ENCODE measurements at places on chromosomes 4 and X. TPM values are rescaled to one million over a fixed set of nuclear protein-coding genes. Genes with fewer than 3 reads are reported as not detected.

SCARB2 gene
- total RNA-seq = 102 TPM

SYN1 gene
- under 0.01 TPM for total RNA-seq

GPC4 gene
- 0.54 TPM for total RNA-seq

ITIH6 gene
- not detected for total RNA-seq

SSX2B gene
- total RNA-seq = not detected

LANCL3 gene
- total RNA-seq = not detected

GRCh38 chr4:4625488-4625887 lies 83.6 kb upstream of the STX18 start:
- H3K4me1 ChIP-seq = peaks cover 1% of the 10 kb centered on the region
- H3K27ac ChIP-seq = no peak overlapping the region
- no peaks in the 10 kb centered on the region for H3K36me3 ChIP-seq
- DNase-seq = peak; percentile 84

DNA sequence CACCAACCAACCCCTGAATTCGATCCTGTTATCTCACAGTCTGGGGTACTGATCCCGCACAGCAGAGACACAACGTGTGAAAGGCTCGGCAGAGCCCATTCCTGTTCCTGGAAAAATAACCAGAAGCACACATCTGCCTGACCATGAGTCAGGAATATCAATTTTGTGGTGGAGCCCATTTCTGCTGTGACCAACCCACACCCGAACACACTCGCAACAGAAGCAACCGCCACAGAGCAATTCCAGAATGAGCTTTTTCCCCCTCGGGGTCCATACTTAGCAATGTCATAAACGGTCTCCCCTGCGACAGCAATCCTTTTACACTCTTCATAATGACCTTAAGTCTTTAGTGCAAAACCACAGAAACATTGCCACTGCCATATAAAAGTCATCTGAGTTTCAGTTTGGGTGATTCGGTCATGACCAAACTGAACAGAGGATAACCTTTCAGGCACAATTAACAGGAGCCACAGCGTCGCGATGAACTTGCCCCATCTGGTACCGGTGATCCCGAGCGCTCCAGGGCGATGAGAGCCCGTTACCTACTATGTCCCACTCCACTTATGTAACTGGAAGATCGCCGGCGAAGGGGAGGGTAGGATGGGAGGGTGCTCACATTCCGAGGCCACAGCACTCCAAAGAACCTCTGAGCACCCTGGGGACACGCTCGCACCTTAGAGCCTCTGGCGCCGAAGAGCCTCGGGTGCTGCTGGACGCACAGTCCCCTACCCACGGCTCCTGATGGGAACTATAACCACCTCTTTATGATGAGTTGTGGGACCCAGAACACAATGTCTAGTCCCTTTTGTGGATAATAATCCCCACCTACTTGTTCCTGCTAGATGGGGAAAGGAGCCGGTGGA lies 1.1 kb downstream of the MECP2 start:
- H3K27me3 ChIP-seq = peaks cover 2% of the 10 kb centered on the region
- H3K36me3 ChIP-seq = peaks cover 3% of the 10 kb centered on the region
- peaks cover 5% of the 10 kb centered on the region for H3K4me1 ChIP-seq
- peak; percentile 43 for DNase-seq

GRCh38 chr4:113575401-113575800 lies 186.1 kb downstream of the CAMK2D start:
- H3K36me3 ChIP-seq = no peaks in the 10 kb centered on the region
- no peak overlapping the region for H3K4me3 ChIP-seq
- peak overlapping the region; percentile 27 for H3K27ac ChIP-seq
- peaks cover 6% of the 10 kb centered on the region for H3K4me1 ChIP-seq
- peak; percentile 60 for DNase-seq
